Muscle of back (tissue), 13 donors: ENCODE measurements at places on chromosomes 13 and 19. TPM values are rescaled to one million over a fixed set of nuclear protein-coding genes. Genes with fewer than 3 reads are reported as not detected.
A peak's percentile ranks its signal among the peaks of the same experiment; 100 is the strongest.

ARRDC5 gene
- polyA plus RNA-seq, result 0.27 TPM

ZNF865 gene
- polyA plus RNA-seq, result 6.4 TPM

GRCh38 chr13:99041337-99041736, 63.5 kb upstream of the DOCK9 start:
- DNase-seq, result no peak

WDR88 gene
- 0.60 TPM for polyA plus RNA-seq

ZNF497 gene
- polyA plus RNA-seq, result 2.3 TPM

GRCh38 chr13:40230833-40231266, 435.6 kb downstream of the FOXO1 start:
- peak; percentile 34 for DNase-seq

ONECUT3 gene
- polyA plus RNA-seq, result 0.03 TPM

ZNF442 gene
- polyA plus RNA-seq, result 2.2 TPM

DNA sequence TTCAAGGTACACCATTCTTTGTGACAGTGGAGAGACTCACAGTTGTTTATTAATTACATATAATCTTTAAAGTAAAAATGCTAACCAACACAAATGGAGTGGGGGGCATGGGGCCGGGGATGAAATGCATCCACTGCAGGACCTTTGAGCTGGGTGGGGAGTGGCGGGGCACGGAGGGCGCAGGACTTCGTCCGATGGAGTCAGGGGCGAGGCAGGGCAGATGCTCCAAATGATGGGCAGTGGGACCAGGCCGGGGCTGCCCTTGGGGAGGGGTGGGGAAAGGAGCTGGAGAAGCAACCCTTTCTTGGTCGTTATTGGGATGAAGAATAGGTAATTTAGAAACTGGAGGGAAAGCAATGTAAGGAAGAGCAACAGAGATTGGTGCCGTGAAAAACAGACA, 220.0 kb downstream of the TEX29 start:
- DNase-seq, result no peak

ARL11 gene
- 0.43 TPM for polyA plus RNA-seq

TNFSF9 gene
- polyA plus RNA-seq, result 0.94 TPM

SPRED3 gene
- polyA plus RNA-seq, result 0.47 TPM

DNA sequence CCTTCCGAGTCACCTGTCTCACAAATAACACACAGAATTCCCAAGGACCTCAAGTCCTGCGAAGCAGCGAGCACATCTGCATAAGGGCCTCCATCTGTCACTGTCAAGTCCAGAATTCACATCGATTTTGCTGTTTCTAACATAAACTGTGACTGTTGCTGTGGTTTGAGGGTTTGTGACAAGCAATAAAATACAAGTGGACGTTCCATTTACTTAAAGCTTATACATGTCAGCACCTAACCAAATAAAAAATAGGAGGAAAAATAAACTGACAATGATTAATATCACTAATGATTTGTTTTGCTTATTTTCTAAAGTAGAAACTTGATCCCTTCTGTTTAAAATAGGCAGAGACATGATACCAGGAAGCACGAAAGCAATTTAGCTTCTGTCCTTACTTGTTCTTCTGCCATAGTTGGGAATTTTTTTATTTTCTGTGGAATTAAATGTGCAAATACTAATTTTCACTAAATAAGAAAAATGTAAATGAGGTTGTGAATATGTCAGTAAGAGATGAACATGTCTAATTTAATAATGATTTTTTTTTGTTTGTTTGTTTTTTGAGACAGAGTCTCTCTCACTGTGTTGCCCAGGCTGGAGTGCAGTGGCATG, 279.1 kb downstream of the FGF9 start:
- DNase-seq, result no peak

GRCh38 chr13:39451301-39451700, 151.7 kb downstream of the LHFPL6 start:
- DNase-seq, result peak; percentile 43

- no peak for DNase-seq
Measured at GRCh38 chr13:46778095-46778494, 18.9 kb downstream of the ESD start.

DNA sequence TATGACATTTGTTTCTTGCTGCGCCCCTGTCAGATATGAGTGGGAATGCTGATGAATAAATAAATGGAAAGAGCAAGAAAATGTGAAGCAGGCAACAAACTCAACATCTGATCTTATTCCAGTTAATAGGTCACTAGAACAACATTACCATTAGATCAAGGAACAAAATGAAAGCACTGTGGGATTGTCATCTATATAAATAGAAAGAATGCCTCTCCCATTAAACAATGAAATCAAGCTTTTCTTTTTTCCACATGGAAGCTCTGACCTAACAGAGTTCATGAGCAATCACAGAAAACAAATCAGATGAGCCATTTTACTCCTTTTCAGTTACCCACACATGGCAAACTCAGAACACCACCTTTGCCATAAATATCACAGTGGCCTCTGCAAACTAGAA, 354.8 kb downstream of the SUCLA2 start:
- no peak for DNase-seq

- no peak for DNase-seq
Measured at GRCh38 chr13:23843436-23843835, 45.8 kb downstream of the MIPEP start.

DNA sequence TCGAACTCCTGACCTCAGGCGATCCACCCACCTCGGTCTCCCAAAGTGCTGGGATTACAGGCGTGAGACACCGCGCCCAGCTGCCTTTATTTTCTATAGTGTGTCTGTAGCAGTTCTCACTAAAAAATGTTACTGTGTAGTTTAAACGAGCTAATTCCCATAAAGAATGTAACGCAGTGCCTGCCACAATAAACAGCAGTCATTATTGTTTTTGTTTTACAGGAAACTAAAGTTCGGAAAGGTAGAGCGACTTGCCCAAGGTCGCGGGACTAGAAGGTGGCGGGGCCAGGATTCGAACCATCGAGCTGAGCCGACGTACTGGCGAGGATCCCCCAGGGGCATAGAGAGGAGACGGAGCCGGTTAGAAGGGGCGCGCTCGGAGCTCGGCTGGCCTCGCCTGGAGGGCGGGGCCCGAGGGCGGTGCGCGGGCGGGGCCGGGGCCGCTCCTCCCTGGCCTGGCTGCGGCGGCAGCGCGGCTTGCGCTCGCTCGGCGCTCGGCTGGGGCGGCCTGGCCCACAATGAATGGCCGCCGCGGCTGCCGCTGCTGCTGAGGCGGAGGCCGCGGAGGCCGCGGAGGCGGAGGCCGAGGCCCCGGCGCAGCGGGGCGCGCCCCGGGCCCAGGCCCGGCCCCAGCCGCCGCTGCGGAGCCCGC, at the start of gene NACC1:
TSS of gene NACC1 (plus strand) at position 493 of the 652 bp plus-strand sequence. CDS start 16,944 bp downstream, outside the sequence.
- DNase-seq, result peak; percentile 91

- DNase-seq, result no peak
Measured at GRCh38 chr13:24267274-24267673, 42.1 kb upstream of the C1QTNF9 start.

FFAR2 gene
- 0.12 TPM for polyA plus RNA-seq

GRK1 gene
- 0.15 TPM for polyA plus RNA-seq

TBXA2R gene
- 1.9 TPM for polyA plus RNA-seq

DNA sequence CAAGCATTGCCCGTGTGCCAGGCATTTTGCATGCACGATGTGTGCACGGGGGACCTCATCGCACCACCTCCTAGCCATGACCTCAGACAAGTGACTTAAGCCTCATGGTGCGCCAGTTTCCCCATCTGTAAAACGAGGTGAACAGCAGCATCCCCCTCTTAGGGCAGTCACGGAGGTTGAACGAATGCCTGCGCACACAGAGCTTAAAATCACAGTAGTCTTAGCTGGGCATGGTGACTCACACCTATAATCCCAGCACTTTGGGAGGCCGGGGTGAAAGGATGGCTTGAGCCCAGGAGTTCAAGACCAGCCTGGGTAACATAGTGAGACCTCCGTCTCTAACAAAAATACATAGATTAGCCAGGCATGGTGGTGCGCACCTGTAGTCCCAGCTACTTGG, 48.6 kb downstream of the PIN1 start:
- no peak for DNase-seq

DNA sequence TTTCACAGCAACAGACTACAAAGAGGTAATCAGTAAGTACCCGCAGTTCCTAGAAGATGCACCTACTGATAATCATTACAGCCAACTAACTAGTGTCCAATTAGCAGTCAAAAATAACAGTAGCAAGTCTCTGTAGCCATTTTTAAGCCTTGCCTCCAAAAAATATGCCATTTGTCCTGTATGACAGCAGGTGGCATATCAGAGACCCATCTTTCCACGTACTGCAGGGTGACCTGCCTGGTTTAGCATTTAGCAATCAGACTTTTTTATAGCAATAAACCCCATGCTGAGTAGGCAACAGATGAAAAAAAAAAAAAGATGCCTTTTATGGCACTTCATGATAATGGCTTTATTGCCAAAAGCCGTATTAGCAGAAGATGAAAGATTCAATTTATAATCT, 155.3 kb upstream of the LSM14A start:
- DNase-seq, result no peak

GRCh38 chr13:114021464-114022308, 47.8 kb upstream of the C13orf46 start:
- DNase-seq, result no peak

DNA sequence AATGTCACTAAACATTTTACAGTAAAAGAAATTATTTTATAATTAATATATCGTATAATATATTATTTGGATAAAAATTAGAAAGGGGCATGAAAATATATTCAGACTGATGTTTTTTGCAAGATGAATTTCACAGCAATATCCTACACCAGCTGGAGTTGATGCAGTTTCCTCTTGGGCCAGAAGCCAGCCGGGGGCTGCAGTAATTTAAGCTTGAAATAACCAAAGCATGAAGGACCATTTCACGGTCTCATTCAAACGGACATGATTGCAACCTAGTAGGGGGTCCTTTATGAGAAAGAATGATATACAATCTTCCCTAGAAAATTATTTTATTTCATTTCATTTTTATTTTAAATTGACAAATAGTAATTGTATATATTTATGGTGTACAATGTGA, 797.2 kb upstream of the PCDH9 start:
- peak; percentile 28 for DNase-seq
